Glomerular endothelial cell (primary cell): ENCODE measurements at places on chromosomes 4 and X.

DNA sequence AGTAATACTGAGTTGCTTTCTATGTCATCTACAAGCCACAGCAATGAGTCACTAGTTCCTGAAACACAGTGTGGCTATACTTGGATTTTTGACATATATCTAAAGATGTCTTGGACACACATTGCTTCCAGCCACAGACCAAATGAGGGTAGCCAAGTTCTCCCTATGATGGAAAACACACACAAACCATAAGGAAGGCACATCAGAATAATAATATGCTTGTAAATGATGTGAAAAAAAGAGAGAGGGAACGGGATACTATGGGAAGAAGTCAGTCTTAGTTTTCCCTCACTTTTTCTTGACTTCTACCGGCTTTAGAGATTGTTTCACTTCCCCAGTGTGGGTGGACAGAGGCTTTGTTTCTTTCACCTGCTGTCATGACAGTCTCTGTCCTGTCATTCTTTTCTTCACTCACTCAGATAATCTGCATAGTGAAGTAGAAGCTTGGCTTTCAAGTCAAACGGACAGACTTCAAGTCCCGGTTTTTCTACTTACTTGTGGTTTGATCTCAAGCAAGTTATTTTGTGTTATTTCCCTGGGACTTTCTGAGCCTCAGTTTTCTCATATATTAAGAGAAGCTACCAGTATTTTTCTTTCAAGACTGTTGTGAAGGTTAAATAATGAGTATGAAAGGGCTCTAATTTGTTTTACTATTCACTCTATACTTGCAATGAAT, 34.7 kb downstream of the P2RY10 start:
- DNase-seq, result no peak

DNA sequence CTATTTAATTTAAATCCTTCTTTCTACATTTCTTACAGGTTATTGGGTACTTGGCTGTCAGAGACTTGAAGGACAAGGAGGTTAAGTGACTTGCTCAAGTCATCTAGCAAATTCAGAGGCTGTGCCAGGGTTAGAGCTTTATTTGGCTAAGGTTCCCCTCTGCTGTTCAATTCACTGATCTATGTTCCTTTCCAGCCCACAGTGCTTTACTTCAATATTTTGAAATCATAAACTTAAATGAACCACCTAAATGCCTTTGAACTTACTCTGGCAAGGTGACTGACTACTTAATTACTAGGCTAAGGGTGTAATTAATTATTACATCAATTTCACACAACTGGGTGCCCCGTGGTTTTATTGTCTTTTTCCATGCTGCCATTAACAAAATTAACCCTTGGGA, 288.7 kb downstream of the CAMK2D start:
- no peak for DNase-seq

DNA sequence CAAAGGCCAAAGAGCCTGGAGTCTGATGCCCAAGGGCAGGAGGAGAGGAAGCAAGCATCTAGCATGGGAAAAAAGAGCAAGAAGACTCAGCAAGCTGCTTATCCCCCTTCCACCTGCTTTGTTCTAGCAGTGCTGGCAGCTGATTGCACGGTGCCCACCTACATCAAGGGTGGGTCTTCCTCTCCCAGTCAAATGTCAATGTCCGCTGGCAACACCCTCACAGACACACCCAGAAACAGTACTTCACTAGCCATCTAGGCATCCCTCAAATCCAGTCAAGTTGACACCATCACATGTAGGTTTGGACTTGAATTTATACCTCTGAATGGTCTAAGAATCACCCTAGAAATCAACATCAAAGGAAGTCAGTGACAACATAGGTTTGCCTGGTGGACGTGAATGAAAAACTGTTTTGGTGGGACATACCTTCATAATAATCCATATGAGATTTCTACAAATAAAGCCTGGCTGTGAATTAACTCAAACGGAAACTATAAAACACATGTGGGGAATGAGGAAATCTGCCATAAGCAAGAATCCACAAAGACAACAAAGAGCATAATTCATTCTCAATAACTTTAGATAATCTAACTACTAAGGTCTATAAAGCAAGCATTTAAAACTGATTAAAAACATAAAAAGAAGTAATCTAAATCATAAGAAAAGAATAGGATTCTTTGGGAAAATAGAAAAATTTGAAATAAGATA, 185.8 kb upstream of the JADE1 start:
- no peak for DNase-seq

- DNase-seq, result no peak
These were observed 376.9 kb downstream of the PPP4R3C start for GRCh38 chrX:27086237-27086636.

- no peak for DNase-seq
These were observed 318.2 kb downstream of the PPP1R2C start for GRCh38 chrX:42459735-42460134.

GRCh38 chr4:80841587-80842281, 188.8 kb upstream of the BMP3 start:
- no peak for DNase-seq

DNA sequence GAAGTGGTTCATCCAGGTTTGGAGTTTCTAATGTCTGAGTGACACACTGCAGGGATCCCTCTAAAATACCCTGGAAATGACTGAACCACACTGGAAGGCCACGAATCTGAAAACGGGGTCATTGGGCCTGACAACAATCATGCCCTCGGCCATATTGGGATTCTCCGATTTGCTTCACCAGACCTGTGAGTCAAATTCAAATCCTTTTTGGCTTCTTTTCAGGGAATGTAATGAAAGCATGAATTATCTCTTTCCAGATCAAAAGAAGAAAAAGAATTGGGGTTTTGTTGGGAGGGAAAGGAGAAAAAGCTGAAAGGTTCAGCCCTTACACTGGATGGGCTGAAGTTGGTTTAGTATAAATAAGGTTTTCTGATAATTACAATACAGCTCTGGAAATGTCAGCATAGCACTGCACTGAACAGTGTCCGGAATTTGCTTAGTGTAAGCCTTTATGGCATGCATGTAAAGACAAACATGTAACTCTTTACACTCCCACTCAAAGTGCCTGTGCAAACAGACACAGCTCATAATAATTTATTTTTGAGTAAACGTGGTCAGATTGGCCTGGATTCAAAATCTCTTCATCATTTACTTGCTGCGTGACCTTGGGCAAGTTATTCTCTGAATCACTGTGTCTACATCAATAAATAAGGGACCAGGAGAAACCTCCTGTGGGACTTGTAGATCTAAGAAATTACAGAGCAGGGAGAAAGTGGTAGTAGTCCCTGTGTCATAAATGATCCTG, 21.4 kb downstream of the CT47C1 start:
- DNase-seq, result no peak

DNA sequence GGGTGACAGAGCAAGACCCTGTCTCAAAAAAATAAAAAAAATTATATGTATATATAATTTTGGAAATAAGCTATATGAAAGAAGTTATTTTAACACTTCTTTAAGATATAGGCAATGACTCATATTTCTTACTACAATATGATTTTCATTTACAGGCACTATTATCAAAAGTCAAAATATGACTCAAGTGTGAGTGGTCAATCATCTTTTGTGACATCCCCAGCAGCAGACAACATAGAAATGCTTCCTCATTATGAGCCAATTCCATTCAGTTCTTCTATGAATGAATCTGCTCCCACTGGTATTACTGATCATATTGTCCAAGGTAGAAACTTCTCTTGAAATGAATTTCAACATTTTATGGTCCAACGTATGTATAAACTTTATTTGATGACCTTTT, 20.8 kb downstream of the OCIAD1 start:
- no peak for DNase-seq
